AG04450 (cell line): ENCODE measurements at places on chromosomes 3 and 15.

DNA sequence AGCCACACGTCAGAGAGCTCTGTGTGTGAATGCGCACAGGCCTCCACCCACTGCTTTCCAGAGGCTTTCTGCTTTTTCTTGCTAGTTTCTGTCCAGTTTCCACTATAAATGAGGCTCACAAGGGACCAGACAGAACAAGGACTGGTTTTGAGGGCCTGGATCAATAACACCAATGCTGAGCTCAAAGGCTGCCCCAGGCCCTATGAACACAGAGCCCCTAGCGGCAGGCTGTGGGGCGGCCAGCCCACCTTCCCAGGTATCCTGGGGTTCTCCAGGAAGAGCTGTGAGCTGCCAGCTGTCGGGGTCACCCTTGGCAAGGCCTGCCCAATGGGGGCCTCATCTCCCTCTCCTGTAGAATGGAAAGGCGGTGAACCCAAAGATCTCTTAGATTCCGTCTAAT lies 2.2 kb upstream of the ITIH3 start:
- DNase-seq = no peak

DNA sequence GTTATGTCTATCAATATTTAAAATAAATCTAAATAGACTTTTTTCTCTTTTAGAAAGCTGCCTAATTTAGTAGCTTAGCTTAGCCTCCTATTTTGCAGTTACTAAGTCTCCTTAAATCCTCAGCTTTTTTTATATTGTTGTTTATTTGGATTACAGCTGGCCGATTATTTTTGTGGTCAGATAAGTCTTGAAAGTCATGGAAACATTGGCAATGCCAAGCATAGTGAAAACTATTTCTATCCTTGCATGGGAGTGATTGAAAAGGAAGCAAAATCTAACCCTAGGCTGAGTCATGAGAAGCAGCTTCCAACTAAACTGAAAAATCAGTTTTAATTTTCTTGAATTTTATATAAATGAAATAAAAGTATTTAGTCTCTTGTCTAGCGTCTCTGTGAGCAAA lies 1063.0 kb upstream of the GBE1 start:
- DNase-seq = no peak

DNA sequence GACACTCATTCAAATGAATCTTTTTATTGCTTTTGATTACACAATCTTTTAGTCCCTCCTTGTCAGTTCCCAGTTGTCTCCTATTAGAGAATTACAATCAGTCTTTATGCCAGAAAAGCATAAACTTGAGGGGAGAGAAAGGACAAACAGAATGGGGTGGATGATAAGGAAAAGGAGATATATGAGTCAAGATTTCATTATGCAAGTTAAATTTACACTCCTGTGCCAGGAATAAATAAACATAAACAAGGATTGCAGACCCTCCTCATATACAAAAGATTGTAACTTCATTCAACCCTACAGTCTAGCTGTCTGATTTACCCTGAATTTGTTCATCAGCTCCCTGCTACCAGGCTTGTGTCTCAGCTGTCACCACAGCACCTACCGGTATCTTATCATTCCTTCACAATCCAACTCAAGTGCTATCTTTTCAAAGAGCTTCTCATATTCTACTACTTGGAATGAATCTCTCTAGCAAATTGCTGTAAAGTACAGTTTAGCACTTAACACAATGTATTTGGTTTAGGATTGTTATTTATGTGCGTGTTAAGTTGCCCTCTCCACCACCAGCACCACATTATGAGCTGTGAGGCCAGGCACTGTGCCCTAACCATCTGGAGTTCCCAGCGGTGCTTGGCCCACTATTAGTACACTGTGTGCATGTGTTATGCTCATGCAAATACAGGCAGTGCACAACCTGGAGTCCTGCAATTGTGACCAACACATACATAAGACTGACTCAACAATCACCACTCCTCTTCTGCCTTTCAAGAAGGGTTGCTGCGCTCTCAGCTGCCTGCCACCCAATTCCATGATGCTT lies 504.1 kb downstream of the TBL1XR1 start:
- DNase-seq = no peak

- no peak for DNase-seq
These were observed 603 bp downstream of the SLC7A14 start for GRCh38 chr3:170585008-170585936.

GRCh38 chr3:61358364-61358763 lies 107.1 kb upstream of the FHIT start:
- no peak for DNase-seq

- DNase-seq = no peak
These were observed 4.6 kb upstream of the CTSH start for GRCh38 chr15:78949461-78949860.

GRCh38 chr3:62188681-62189375 lies 184.5 kb downstream of the FEZF2 start:
- peak; percentile 54 for DNase-seq
